ENCODE measurements at places on chromosomes 5 and 9. TPM values are rescaled to one million over a fixed set of nuclear protein-coding genes. Genes with fewer than 3 reads are reported as not detected.

DNA sequence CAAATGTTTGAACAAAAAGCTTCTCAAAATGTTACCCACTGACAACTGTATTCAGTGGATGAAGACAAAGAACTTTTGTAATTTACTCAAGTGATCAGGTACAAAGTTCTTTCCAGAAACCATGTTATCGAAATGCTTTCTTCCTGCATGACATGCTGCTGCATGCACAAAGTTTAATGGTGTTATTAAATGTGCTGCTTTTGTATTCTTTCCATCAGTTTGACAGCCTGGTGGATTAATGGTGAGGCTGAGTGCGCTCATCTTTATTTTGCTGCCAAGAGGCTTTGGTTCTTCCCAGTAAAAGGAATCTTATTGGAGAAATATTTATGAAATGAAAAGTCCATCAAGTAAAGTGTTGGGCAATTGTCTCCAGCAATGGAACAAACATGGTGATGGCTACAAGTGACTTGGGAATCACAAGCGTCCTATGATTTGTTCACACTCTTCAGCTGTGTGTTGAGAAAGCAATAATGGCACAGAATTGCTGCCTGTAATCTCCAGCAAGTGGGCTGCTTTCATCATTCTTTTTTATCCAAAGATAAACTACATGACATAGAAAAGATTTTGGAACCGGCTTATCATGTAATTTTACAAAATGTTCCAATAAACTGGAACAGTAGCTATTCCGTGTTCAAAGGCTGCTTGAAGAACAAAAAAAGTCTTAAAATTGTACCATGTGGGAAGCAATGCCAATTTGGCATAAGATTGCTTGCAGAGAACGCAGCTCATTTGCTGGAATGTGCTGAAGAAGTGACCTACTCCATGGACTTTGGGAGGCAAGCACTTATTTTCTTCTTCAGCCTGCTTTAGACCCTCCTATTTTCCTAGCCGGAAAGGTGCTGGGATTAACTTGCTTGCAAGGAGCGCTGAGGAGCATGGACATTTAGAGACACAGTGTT, 153.1 kb downstream of the HSD17B3 start:
- H3K4me3 ChIP-seq: no peak overlapping the region
- no peaks in the 10 kb centered on the region for H3K27me3 ChIP-seq
- no peaks in the 10 kb centered on the region for H3K36me3 ChIP-seq
- no peak overlapping the region for H3K27ac ChIP-seq
- no peaks in the 10 kb centered on the region for H3K4me1 ChIP-seq

- no peak overlapping the region for H3K27ac ChIP-seq
- no peak for DNase-seq
- H3K36me3 ChIP-seq: no peaks in the 10 kb centered on the region
- H3K4me1 ChIP-seq: no peaks in the 10 kb centered on the region
These were observed 14.2 kb upstream of the RGS3 start for GRCh38 chr9:113449376-113449775.

GRCh38 chr5:58582803-58583491, at the start of gene RAB3C:
Gene RAB3C (plus strand): TSS chr5:58583075. CDS start chr5:58583209, 134 bp downstream.
- peak within 1 kb of the TSS; percentile 50 for H3K4me3 ChIP-seq
- no peaks in the 10 kb centered on the region for H3K36me3 ChIP-seq
- H3K4me1 ChIP-seq: no peaks in the 10 kb centered on the region
- peaks cover 36% of the 10 kb centered on the region for H3K27me3 ChIP-seq

- H3K4me3 ChIP-seq: peak overlapping the region; percentile 46
- no peak for DNase-seq
- H3K4me1 ChIP-seq: no peaks in the 10 kb centered on the region
These were observed 1.0 kb upstream of the IL12B start for GRCh38 chr5:159331093-159331973.

- peak overlapping the region; percentile 43 for H3K4me3 ChIP-seq
- H3K4me1 ChIP-seq: peaks cover 4% of the 10 kb centered on the region
- no peaks in the 10 kb centered on the region for H3K36me3 ChIP-seq
- DNase-seq: no peak
- peak overlapping the region; percentile 62 for H3K27ac ChIP-seq
These were observed 662 bp downstream of the SUSD3 start for GRCh38 chr9:93059011-93059714.

GRCh38 chr5:138632900-138633489, 57.8 kb upstream of the HSPA9 start:
- no peaks in the 10 kb centered on the region for H3K36me3 ChIP-seq
- no peak overlapping the region for H3K4me3 ChIP-seq
- H3K27ac ChIP-seq: no peak overlapping the region
- DNase-seq: no peak
- no peaks in the 10 kb centered on the region for H3K4me1 ChIP-seq

DNA sequence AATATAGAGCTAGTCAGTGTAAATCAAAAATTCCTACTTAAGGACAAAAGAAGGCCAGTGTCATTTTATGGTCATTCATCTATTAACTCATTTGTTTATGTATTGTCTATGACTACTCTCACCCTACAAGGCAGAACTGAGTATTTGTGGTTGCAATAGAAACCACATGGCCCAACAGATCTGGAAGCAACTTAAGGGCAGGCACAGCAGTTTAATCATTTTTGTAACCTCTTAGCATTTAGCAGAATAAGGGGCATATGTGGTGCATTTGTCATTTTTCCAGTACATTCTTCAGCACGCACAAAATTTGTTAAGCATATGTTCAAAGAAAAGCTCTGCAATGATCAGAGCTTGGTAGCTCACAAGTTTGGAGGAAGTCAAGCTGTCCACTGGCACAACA, 1.1 kb downstream of the FKBP15 start:
- peak overlapping the region; percentile 76 for H3K4me3 ChIP-seq
- H3K36me3 ChIP-seq: no peaks in the 10 kb centered on the region
- no peak overlapping the region for H3K27ac ChIP-seq
- H3K27me3 ChIP-seq: no peaks in the 10 kb centered on the region
- no peak for DNase-seq
- H3K4me1 ChIP-seq: peaks cover 6% of the 10 kb centered on the region

DNA sequence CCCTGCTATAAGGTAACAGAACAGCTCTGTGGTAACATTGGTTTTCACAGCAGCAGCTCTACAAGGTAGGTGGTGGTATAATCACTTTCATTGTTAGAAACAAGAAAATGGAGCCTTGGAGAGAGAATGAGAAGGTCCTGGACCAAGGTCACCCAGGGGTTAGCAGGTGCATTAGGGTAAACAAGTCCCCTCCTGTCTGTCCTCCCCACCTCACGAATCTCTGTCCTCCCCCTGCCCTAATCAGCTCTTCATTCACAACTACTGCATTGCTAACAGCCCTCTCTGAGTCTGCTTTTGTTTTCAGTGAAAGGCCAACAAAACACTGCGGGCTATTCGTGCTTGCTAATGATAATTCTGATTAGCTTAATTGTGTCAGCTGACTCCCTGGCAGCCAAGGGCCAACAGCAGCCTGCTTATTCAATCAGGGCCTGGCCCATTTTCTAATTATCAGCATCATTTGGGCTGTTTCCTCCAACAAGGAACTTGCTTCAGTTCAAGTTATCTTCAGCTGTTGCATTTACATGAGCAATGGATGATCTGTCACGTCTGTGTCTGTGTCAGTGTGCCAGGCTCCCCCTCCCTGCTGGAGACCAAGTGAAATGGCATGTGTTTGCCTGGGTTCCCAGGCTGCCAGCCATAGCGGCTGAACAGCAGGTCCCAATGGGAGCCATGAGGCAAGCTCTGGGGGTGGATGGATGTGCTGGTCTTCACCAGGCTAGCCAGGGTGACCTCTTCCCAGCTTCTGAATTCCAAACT, 56.7 kb upstream of the EQTN start:
- H3K4me3 ChIP-seq: no peak overlapping the region
- H3K27me3 ChIP-seq: no peaks in the 10 kb centered on the region

Gene HTR4
- 0.66 TPM for total RNA-seq

Gene AQP7
- total RNA-seq: 38.3 TPM

Gene TAF11L10
- total RNA-seq: not detected

Gene PDE8B
- 57.1 TPM for total RNA-seq

Gene MVB12B
- total RNA-seq: 9.9 TPM
